ENCODE measurements at places on chromosomes 13 and 19.

DNA sequence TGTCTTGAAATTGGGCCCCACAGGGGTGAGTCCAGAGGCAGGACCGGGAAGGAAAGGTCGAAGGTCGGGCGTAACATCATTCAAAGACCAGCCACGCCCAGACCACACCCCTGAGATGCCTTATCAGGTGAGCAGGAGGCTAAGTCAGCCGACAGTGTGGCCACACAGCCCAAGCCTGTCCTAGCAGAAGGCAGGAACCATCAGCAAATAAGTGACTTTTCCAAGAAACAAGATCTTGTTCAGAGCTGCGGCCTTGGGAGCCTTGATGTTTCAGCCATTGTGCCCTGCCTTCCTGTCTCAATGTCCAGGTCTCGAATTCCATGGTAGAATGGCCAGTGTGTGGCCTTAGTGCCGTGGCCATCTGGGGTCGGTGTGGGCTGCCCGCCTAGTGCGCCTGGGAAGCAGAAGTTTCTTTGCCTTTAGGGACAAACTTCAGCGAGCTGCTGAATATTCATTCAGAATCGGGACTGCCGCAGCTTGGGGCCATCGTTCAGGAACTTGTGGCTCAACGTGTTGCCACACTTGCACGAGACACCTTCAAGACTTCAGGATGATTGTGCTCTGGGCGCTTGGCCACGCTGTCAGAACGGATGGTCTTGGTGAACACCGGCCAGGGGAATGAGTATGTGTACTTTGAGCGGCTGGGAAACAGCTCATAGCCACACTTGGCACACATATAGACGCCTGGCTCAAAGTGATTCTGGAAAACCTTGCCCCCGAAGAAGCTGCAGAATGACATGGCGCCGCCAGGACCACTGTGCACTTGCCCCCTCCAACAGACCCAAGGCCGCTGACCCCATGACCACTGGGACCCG, 6.1 kb upstream of the IFNL4 start:
- DNase-seq = no peak

DNA sequence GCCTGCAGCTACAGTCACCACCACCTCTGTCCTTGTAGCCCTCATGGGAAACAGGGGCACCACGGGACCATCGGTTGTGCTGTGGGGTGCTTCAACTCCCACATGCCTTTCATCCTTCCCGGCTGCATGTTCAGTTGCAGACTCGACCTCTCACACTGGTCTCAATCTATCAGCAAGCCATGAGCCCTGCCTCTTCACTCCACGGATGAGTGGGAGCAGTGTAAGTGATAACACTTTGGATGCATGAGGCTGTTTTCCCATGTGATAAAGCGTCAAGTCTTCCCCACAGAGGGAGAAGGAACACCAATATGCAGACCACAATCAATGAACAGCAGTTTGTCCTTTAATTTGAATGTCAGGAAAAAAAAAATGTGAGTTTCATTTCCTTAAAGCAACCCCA, 12.2 kb downstream of the SERP2 start:
- no peak for DNase-seq

DNA sequence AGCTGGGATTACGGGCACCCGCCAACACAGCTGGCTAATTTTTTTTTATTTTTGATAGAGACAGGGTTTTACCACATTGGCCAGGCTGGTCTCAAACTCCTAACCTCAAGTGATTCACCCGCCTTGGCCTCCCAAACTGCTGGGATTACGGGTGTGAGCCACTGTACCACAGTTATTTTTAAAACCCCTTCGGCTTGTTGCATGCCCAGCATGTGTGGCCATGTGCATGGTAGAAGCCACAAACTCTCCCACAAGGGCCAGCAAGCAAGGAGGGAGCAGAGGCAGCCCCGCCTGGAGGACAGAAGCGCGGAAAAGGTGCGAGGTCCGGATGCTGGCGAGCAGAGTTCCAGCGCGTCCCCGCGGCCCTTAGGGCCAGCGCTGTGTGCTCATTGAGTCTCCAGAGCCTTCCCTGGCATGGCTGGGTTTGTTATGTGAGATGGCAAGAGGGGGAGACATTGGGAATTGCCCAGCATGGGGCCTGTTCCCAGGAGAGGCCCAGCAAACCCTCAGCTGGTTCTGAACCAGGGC, 12.9 kb downstream of the THOP1 start:
- no peak for DNase-seq

- DNase-seq = peak; percentile 15
Measured at GRCh38 chr13:27053210-27053884, 118.3 kb downstream of the USP12 start.

GRCh38 chr19:2850256-2850925, 9.1 kb downstream of the ZNF555 start:
- DNase-seq = no peak

- DNase-seq = no peak
Measured at GRCh38 chr19:29404951-29405727, 120.7 kb upstream of the VSTM2B start.

- DNase-seq = peak; percentile 45
Measured at GRCh38 chr19:29964171-29964570, 22.1 kb downstream of the URI1 start.

GRCh38 chr13:91133941-91134802, 213.3 kb upstream of the MIR17HG start:
- DNase-seq = peak; percentile 76

- DNase-seq = peak; percentile 38
Measured at GRCh38 chr13:21058361-21058760, 3.0 kb downstream of the LATS2 start.

- peak; percentile 71 for DNase-seq
Measured at GRCh38 chr13:39787086-39787487, 131.6 kb downstream of the COG6 start.

- DNase-seq = no peak
Measured at GRCh38 chr13:106681536-106681935, 113.6 kb upstream of the ARGLU1 start.

GRCh38 chr19:32201636-32202051, 143.8 kb upstream of the ZNF507 start:
- no peak for DNase-seq

- peak; percentile 49 for DNase-seq
Measured at GRCh38 chr13:97276862-97277269, 54.7 kb downstream of the MBNL2 start.

DNA sequence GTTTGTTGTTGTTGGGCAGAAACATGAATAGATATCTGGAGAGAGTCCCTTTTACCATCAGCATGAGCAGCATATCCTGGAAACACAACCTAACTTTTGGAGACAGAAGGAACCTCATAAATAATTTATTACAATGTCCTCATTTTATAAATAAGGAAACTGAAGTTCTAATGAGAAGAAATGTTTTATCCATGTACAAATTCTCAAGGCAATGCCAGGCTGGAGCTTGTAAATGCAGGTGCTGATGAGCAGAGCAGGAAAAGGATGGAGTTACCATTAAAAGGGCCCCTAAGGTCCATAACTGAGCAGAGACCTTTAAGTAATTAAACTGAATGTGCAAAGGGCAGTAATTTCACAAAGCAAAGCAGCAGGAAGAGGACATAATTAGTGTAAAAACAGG, 17.3 kb downstream of the LCP1 start:
- no peak for DNase-seq

GRCh38 chr13:114111577-114111976, 20.8 kb downstream of the RASA3 start:
- DNase-seq = no peak

- peak; percentile 53 for DNase-seq
Measured at GRCh38 chr13:45086484-45086883, 33.8 kb upstream of the GTF2F2 start.

DNA sequence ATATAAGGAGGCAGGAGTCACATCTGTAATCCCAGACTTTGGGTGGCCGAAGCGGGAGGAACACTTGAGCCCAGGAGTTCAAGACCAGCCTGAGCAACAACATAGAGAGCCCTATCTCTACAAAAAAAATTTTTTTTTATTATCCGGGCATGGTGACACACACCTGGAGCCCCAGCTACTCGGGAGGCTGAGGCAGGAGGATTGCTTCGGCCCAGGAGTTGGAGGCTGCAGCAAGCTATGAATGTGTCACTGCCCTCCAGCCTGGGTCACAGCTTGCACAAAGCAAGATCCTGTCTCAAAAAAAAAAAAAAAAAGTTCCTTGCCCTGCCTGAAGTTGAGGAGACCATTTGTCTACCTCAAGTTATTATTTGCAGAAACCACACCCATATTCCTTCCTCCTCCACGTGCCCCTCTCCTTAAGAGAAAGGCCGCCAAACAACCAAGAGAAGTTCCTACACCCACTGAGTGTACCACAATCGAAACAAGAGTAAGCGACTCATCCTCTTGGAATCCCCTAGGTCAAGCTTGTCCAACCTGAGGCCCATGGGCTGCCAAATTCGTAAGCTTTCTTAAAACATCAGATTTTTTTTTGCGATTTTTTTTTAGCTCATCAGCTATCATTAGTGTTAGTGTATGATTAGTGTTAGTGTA, 2.2 kb downstream of the ABCC4 start:
- DNase-seq = peak; percentile 72

DNA sequence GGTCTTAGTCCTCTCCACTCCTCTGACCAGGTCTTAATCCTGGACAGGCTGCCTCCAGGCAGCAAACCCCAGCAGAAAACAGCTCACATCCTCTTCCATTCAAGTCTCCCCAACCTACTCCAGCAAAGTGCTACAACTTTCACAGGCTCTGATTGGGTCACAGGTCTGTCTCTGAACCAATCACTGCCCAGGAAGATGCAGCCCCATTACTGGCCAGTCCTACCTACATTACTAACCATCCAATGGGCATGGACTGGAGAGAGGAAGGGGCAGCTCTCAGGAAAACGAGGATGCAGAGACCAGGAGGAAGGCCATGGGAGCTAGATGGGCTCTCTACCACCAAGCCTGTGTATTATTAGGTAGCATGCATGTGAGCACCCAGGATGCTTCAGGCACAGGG, 12.2 kb downstream of the MED26 start:
- peak; percentile 29 for DNase-seq

DNA sequence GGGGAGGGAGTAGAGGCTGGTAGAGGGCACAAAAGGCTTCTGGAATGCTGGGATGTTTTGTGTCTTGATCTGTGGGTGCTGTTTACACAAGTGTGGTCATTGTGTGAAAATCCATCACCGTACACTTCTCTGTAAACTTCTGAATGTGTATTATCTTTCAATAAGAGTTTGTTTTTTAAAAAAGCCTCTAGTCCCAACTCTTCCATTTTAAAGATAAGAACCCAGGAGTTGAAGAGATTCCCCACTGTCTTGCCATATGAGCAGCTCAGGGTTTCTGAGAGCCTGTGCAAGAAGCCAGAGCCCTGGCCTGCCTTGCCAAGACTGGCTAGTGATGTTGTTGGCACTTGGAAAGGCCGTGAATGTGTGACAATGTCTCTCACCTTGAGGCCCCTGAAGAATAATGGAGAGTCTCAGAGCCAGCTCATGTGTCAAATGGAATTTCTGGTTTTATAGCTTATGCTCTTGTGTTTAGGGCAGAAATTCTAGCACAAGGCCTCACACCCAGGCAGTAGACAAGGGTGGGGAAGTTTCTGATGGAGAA, 57.5 kb upstream of the NPAS1 start:
- DNase-seq = no peak

DNA sequence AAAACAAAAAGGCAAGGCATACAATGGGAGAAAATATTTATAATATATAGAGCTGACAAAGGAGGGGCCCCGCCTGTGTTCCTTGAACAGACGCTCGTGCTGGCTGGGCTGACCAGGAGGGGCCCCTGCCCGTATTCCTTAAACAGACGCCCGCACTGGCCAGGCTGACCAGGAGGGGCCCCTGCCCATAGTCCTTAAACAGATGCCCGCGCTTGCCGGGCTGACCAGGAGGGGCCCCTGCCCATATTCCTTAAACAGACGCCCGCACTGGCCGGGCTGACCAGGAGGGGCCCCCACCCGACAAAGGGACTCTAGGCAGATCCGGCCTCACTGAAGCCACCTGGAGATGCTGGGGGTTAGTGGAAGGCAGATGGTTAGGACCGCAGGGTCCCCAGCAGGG, 9.3 kb downstream of the ADPRHL1 start:
- no peak for DNase-seq

- no peak for DNase-seq
Measured at GRCh38 chr13:114088863-114089262, 43.6 kb downstream of the RASA3 start.

GRCh38 chr19:18126097-18126496, 26.9 kb upstream of the PIK3R2 start:
- DNase-seq = no peak

- no peak for DNase-seq
Measured at GRCh38 chr19:1247748-1248138, 640 bp upstream of the MIDN start.

- DNase-seq = no peak
Measured at GRCh38 chr19:54424660-54425381, 9.6 kb downstream of the TTYH1 start.
